ENCODE measurements at places on chromosomes 13 and 19. TPM values are rescaled to one million over a fixed set of nuclear protein-coding genes. Genes with fewer than 3 reads are reported as not detected.

Gene OLFM4
- under 0.01 TPM for total RNA-seq

Gene N4BP2L1
- total RNA-seq: 10.8 TPM

- no peak for DNase-seq
- H3K27ac ChIP-seq: no peak overlapping the region
- peaks cover 47% of the 10 kb centered on the region for H3K4me1 ChIP-seq
- H3K27me3 ChIP-seq: no peaks in the 10 kb centered on the region
- H3K4me3 ChIP-seq: no peak overlapping the region
- H3K36me3 ChIP-seq: peaks cover 13% of the 10 kb centered on the region
These were observed 107.8 kb downstream of the FOXO1 start for GRCh38 chr13:40558656-40559055.

DNA sequence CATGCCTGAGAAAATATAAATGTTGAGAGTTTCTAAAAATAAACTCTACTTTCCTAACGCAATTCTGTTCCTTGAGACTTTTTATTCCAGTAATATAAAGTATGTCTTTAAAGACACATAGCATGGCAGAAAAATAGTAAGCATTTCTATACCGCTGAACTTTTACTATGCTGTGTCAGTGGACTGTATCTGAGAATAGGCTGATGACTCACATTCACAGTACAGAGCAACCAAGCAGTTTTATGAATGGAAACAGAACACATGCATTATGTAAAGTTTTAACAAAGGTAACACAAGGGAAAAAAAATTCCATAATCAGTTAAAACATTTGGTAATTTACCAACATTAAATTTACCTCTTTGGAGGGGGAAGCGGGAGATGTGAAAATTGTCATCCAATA, 38.4 kb downstream of the ZDHHC20 start:
- peaks cover 12% of the 10 kb centered on the region for H3K4me1 ChIP-seq
- peaks cover 8% of the 10 kb centered on the region for H3K36me3 ChIP-seq
- no peaks in the 10 kb centered on the region for H3K27me3 ChIP-seq
- no peak overlapping the region for H3K27ac ChIP-seq
- DNase-seq: no peak
